ENCODE measurements at places on chromosomes 3 and 15.

DNA sequence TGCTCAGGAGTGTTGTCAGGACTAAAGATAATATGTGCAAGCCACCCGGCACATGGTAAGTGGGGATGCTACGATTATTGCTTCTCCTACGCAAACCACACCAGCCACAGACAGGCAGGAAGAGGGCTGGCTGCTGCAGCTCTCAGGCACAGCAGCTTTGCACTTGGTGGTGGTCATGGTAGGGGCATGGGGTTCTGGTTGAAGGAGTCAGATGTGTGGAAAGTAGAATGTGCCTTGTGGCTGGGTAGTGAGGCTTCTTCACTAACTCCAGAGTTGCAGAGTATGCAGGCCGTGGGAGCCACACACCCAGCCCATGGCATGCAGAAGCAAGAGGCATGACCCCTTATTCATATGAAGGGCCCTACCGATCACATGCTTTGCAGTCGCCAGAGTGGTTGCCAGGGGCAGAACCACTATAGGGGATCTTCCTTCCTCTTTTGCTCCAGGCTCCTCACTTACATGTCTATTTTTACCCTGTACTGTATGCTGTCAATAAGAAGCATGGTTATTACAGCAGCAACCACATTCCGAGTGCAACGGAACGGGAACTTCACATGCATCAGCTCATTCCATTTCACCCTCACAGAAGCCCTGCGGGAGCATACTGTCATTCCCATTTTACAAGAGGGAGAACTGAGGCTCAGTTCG lies 59.2 kb upstream of the HERC1 start:
- DNase-seq, result no peak

DNA sequence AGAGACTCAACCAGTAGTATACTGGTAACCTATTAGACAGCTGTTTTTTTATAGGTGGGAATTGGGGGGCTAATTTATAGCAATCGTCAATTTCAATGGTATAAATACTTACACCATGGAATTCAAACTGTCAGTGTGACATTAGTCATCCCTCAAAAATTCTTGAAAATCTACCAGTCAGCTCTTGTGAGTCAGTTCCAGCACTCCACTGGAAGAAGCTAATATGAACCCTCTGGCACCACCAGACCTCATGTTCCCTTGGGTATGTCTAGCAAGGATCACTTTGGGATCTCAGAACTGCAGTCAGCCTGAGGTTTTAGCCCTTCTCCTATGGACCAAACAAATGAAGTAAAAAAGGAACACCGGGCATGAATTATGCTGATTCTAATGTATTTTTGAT lies 11.8 kb upstream of the UACA start:
- DNase-seq, result no peak

DNA sequence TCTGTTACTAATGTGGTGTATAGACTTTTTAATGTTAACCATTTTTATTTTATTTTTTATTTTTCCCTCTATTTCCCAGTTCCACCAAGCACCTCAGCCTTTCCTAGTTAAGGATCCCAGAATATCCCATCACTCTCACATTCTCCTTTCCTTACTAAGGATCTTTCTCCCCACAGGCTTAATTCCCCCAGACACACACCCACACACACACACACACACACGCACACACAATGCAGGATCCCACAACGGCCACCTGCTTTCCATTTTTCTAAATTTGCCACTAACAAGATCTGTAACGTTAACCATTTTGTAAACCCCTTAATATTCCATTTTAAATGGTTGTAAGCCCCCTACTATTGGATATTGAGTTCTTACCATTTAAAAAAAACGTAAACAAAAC lies 404.1 kb downstream of the ZIC1 start:
- no peak for DNase-seq

GRCh38 chr15:76058714-76059319 lies 968 bp upstream of the TMEM266 start:
- DNase-seq, result peak; percentile 21
